ENCODE measurements at places on chromosomes 3 and 15.

DNA sequence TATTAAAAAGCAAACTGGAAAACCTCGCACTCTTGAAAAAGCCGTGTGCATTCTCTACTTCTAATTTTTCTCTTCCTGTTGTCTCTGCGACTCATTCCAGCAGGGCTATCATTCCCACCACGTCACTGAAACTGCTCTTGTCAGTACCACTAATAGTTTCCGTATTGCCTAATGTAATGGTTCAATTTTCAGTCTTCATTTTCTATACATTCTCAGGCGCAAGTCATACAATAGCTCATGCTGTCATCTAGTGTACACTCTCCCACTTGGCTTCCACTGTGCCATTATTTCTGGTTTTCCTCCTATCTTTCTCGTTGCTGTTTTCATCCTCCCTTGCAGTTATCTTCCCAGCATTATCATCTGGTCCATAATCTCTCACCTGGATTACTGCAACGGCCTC lies 160.2 kb downstream of the SPATA16 start:
- DNase-seq: no peak

- no peak for DNase-seq
Measured at GRCh38 chr3:87792534-87793336, 266.1 kb downstream of the CGGBP1 start.

GRCh38 chr15:69360642-69361041 lies 53.5 kb upstream of the KIF23 start:
- DNase-seq: no peak

DNA sequence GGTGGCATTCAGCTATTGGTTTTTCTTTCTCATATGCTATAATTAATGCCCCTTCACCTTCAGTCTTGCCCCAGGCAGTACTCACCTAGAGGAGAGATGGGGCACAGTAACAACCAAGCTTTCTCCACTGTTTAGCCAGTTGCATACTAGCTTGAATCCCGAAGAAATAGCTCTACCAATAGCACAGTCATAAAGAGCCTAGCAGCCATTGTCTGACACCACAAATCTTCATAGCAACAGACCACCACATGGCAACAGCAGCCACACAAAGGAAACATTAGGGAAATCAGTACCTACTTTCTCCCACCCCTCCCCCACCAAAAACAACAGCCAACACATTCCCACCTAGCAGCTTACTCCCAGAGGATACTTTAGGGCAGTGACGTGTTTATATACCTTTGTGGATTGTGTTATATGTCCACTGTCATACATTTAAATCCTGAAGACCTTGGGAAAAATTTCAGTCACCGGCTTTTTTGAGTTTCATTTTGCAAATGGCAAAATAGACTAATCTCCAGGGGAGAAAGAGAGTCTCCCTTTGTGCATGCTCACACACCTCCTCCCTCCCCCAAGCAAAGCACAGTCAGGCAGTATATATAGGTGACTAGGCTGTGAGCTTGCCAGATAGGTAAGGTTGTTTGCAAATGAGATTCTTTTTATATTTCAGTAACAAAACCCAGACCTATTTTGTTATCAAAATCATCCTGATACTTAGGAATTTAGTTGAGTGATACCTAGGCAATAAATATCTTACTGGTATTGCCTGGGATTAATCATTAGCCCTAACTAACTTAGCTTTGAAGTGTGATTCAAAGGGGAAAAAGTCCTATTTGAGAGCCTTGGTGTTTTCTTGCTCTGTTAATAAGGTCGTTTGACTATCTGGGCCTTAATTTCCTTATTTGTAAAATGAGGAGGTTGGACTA lies 140.6 kb downstream of the RBPMS2 start:
- no peak for DNase-seq

DNA sequence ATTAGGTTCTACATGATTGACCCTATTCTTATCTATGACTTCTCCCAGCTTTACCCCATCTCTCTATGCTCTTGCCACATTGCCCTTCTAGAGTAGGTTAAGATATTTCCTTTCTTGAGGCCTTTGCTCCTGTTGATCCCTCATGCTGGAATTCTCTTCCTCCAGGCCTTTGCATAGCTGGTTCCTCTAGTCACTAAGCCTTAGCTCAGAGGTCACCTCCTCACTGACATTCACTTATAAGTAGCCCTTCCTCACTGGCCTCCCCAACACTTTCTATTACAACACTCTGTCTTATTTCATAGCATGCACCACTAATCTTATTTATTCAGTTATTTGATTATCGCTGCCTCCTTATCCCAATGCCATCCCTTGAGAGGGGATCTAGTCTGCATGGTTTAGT lies 228.4 kb upstream of the COL8A1 start:
- no peak for DNase-seq

DNA sequence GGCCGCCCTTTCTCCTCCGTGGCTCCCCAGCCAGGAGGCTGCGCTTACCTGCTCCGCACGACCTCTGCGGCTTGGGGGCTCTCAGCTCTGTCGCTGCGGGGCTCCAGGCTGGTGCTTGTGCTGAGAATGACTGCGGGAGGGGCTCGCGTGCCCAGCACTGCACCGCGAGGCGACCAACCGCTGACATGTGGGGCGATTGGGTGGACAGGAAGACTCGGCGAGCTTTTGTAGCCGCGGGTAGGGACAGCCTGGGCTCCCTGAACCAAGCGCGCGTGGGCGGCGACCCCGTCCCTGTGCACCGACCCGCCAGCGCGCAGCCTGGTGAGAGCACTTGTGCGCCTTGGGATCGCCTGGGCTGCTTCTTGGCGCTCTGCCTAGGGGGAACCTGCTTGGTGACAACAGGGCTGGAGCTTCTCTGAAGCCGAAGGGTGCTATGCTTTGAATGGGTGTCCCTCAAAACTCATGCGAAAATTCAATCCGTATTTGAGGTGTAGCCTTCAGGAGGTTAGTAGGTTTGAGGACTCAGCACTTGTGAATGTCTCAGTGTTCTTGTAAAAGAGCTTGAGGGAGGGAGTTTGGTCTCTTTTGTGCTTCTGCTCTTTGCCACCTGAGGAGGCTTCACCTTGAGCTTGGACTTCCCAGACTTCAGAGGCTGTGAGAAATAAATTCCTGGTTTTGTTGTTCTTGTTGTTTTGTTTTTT lies 50.4 kb downstream of the IL12A start:
- DNase-seq: no peak

GRCh38 chr3:186600896-186601295 lies 12.0 kb upstream of the AHSG start:
- no peak for DNase-seq

DNA sequence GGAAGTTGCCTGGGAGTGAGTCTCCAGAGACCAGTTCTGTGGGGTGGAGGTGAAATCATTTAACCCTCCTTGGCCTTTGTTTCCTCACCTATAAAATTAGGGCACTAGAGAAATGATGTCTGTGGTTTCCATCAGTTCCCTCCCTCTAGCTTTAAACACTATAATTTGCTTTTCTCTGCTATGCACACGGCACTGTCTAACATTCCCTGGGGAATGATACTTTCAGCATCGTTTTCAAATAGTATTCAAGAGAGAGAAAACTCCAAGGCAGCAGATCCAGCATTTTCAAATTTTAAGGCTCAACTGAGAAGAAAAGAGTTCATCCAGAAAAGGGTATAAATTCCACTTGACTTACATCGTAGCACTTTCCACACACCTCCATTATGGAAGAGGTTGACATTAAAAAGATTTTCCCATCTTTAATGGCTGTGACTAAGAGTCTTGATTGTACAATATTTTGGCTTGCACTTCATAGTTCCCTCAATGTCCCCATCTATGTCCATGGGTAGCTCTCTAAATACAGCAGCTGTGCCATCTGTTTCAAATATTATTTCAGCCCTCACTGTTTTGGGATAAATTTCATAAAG lies 137.7 kb upstream of the ZPLD1 start:
- no peak for DNase-seq

DNA sequence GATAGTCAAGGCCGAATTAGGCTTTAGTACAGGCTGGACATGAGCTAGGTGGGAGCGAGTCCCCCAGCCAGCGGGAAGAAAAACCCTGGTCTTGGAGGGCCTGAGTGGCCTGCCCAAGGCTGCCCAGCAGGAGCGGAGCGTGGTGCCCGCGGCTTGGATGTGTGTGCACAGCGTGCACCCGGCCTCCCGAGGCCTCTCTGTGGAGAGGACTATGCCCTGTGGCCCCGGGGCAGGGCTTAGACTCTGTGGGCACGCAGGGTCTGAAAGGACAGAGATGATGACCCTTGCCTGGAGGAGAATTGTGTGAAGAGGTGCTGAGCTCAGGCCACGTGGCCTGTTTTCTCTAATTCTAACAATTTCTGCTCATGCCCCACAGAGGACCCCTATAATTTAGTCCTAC lies 124.6 kb upstream of the IQSEC1 start:
- DNase-seq: no peak

DNA sequence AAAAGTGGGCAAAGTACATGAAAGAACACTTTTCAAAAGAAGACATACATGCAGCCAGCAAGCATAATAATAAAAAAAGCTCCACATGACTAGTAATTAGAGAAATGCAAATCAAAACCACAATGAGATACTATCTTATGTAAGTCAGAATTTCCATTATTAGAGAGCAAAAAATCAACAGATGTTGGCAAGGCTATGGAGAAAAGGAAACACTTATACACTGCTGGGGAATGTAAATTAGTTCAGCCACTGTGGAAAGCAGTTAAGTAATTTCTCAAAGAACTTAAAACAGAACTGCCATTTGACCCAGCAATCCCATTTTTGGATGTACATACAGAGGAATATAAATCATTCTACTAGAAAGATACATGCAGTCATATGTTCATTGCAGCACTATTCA lies 360.7 kb downstream of the NSUN3 start:
- DNase-seq: no peak

DNA sequence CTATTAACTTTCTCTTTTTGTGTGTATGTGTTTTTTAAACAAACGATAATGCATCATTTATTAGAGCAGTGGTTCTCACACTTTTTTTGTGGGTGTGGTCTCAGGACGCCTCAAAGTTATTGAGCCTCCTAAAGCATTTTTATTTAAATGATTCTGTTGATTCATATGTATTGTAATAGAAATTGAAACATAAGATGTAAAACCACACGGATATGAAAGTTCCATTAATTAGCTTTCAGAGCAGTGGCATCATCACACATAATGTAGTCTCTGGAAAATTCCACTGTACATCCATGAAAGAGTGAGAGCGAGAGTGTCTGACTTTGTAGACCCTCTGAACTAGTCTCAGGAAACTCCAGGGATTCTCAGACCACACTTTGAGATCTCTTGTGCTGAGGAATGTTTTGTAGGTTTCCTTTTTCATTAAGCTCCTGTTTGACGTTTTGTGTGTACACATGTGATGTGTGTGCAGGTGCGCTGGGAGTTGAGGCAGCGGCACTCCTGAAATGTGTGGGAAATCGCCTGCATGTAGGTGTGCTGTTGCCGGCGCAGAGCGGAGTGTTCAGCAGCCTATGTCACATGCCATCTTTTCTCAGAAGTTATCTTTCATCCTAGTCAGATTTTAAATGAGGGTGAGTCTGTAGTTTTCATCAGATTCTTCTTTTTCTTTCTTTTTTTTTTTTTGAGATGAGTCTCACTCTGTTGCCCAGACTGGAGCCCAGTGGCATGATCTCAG lies 5.3 kb upstream of the TRAK1 start:
- DNase-seq: no peak

DNA sequence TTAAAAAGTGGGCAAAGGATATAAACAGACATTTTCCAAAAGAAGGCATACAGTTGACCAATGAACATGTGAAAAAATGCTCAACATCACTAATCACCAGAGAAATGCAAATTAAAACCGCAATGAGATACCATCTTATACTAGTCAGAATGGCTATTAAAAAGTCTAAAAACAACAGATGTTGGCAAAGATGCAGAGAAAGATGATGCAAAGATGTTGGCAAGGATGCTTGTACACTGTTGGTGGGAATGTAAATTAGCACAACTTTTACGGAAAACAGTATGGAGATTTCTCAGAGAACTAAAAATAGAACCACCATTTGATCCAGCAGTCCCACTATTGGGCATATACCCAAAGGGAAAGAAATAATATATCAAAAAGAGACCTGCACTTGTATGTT lies 53.5 kb downstream of the TLNRD1 start:
- DNase-seq: no peak

DNA sequence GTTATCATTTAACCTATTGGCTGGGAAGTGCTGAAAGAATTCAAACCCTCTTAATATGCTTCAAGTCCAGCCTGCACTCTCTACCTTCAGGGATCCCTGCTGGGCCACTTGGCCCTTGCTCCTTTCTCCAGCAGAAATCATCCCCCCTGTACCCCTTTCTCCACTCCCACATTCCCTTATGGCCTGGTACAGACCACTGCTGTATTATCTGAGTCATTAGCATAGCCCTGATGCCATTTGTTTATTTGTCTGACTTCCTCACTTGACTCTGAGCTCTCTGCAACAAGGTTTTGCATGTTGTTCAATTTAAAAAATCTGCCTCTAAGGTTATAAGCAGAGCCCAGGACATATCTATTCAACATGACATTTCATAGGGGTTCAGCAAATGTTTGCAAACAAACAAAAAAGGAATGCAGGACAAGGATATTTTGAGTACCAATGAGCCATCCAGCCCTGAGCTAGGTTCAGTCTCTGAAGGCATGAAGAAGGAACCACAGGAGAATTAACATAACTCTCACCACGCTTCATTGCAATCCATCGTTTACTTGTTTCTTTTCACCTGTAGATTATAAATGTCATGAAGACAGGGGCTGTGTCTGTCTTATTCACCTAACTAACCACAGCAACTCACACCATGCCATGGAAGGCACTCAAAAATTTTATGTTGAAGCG lies 26.6 kb upstream of the HES1 start:
- no peak for DNase-seq

DNA sequence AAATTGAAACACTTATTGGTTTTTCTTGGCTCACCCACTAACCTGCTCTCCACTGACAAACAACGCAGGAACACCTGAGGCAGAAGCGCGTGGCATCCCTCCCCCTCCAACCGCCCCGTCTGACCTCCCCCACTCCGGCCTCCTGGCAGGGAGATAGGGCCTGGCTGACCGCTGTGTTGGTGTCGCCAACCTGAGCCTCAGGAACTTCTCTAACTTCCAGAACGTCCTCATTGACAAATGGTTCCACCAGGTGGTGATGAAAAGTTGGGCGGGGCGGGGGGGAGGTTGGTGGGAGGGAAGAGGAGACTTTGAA lies 22.8 kb downstream of the IL17RD start:
- DNase-seq: no peak

DNA sequence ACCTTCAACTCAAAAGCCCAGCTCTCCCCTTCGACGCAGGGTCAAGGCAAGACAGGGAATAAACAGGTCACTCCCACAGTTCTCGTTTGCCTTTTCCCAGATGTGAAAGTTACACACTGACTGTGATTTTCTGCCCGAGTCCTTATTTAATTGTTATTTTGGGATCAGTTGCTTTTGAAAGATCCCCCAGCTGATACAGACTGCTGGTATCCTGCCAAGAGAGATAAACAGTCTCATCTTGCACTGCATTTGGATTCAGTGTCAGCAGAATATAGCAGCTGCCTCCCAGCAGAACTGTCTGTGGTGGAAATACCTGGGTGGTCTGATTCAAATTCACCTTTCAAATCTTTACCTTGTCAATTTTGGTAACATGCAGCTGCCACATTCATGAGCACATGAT lies 56.0 kb upstream of the FAM3D start:
- no peak for DNase-seq

- DNase-seq: no peak
Measured at GRCh38 chr3:128483657-128484403, 9.2 kb downstream of the GATA2 start.
